Large intestine (tissue), 12 donors: ENCODE measurements at places on chromosomes 5 and 9.

GRCh38 chr5:83044926-83045325 lies 32.3 kb downstream of the TMEM167A start:
- peak; percentile 75 for DNase-seq

- DNase-seq: peak; percentile 72
Observed at GRCh38 chr5:180548563-180548962, 42.7 kb downstream of the SCGB3A1 start.

- no peak for DNase-seq
Observed at GRCh38 chr5:115949096-115949495, 13.2 kb upstream of the LVRN start.

DNA sequence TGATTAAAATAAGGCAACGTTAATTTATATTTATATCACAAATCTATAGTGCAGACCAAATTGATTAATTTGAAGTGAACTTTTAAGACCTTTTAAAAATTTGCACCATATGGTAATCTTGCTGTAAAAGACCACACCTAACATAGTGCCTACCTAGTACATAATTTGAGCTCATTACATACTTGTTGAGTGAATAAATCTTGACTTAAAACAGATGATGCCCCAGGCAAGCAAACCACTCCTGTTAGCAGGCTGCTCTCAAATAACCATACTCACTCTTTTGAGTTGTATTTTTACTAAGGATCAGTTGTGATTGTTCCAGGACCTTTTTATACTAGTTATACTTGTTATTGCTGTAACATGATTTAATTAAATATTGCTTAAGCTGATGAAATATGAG lies 27.2 kb downstream of the CMYA5 start:
- no peak for DNase-seq

DNA sequence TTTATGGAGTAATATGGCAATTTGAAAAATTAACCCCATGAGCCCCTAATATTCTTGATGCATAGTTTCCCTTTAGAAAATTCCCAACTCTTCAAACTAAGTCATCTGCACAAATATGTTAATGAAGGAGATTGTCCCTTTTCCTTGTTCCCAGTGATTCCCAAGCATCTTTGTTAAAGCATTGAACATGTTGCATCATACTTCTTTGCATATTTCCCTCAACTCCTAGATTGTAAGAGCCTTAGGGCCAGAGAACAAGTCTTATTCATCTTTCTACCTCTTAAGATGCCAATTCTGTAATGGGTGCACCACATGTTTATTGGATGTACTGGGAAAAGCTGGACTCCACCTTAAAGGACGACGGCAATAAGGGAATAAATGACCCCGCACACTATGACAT lies 223.4 kb downstream of the PLK2 start:
- DNase-seq: no peak

GRCh38 chr5:10301842-10302610 lies 5.7 kb downstream of the CMBL start:
- peak; percentile 93 for DNase-seq
